ENCODE measurements at places on chromosomes 2 and 18.
A peak's percentile ranks its signal among the peaks of the same experiment; 100 is the strongest.

GRCh38 chr18:44743631-44744030 lies 62.9 kb downstream of the SETBP1 start:
- DNase-seq: no peak

DNA sequence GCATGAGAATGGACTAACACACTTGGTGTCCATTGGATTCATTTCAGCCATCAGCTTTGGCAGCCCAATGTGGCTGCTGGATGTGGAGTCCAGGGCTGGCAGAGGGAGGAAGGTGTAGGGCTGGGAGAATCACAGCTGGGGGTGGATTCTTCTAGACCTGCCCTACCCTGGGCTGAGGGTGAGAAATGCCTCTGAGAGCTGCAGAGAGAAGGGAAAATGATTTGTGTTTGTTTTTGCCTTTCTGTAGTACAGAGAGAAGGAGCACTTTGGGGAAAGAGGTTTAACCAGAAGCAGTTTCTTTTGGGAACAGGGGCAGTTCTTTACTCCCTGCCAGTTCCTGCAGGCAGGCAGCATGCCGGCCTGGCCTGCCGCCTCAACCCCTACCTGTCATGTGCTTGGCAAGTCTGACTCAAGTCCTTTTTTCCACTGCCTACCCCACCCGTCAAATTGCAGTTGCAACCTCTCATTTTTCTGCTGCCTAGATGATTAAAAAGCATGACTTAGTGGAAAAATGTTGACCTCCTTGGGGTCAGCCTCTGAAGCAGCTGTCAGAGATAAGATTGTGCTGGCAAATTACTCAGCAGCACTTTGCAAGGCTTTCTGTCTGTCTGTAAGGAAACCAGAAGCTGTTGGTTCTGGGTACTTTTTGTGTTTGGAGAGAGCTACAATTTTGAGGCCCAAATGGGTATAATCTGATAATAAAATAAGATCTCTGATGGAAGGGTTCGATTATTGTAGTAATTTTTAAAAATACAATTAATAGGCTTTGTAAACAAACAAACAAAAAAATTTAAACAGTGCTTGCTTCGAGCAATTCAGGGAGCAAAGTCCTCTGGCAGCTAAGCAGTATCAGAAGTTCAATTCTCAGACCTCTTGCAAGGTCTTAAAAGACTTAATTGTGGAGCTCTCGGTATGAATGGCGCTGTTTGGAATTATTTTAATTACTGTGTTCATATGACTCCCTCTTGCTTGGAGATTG lies 21.7 kb downstream of the LBH start:
- peak; percentile 59 for DNase-seq

DNA sequence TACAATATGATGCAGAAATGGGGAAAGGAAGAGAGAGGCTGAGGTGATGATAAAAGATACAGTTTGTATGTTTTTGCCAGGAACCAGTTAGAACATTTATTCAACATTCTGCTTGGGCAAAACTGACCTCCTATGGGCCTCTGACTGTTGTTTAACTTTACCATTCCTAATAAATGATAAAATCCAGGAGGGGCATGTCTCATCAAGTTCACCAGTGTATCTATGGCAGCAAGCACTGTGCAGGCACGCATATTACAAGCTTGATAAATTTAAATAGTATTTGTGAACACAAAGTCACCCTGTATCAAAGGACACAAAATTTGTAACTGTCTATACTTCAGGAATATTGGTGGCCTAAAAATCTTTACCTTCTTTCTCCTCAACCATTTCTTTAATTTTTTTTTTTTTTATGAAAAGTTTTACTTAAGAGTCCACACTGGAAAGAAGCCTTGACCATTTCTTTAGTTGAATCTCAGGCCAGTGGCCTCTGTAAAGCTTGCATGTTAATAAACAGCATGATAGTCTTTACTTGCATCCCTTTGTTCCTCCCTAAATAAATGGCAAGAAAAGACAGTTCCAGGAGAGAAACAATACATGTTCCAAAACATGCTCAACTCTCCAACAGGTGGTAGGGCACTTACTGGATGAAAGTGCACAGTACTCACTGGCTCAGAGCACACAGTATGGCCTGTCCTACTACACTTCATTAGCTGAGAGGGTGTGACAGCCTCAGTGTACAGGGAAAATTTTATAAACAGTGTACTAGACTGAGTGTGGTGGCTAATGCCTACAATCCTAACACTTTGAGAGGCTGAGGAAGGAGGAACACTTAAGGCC lies 52.3 kb downstream of the SOS1 start:
- no peak for DNase-seq

- no peak for DNase-seq
Observed at GRCh38 chr2:71672826-71673795, 219.8 kb downstream of the DYSF start.

DNA sequence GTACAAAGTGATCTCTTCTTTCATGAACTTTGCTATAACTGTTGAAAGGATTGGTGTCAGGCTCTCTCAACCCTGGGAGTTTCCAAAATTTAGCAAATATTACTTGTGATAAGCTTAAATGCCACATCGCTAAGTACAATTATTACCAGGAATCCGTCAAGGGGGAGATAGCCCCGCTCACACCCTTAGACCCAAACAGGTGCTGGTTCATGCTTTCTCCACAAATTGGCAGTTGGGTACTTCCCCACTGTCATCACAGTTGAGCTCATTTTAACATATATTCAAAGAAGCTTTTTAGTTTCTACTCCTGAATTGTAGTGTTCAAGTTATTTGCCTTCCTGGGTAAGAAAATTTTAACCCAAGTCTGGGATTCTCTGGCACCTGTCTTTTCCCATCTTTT lies 29.8 kb upstream of the EPB41L5 start:
- DNase-seq: no peak

- no peak for DNase-seq
Observed at GRCh38 chr2:152464851-152465470, 130.0 kb downstream of the FMNL2 start.

GRCh38 chr2:163802284-163802683 lies 66.5 kb upstream of the FIGN start:
- DNase-seq: no peak

GRCh38 chr2:171895786-171896185 lies 1.7 kb upstream of the SLC25A12 start:
- no peak for DNase-seq

- no peak for DNase-seq
Observed at GRCh38 chr2:59871830-59872229, 681.6 kb downstream of the BCL11A start.

GRCh38 chr18:44837482-44838180 lies 156.9 kb downstream of the SETBP1 start:
- DNase-seq: no peak

DNA sequence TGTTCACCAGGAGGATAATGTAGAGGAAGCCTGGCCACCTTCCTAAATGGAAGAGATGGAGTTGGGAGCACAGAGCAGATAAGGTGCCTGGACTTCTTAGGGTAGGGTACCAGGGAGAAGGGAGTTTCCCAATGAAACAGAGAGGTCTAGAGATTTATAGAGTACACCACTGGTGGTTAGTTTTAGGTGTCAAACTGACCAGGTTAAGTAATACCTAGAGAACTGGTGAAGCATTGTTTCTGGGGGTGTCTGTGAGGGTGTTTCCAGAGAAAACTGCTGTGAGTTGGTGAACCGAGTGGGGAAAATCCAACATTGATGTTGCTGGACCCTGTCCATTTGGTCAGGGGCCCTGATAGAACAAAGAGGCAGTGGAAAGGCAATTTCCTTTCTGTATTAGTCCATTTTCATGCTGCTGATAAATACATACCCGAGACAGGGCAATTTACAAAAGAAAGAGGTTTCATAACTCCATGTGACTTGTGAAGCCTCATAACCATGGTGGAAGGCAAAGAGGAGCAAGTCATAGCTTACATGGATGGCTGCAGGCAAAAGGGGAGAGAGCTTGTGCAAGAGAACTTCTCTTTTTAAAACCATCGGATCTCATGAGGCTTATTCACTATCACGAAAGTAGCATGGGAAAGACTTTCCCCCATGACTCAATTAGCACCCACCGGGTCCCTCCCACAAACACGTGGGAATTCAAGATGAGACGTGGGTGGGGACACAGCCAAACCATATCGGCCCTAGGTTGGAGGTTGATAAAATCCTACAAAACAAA lies 260.8 kb downstream of the CBLN2 start:
- no peak for DNase-seq

GRCh38 chr2:97991081-97991856 lies 4.5 kb downstream of the TMEM131 start:
- no peak for DNase-seq

GRCh38 chr2:43273529-43273928 lies 47.1 kb upstream of the ZFP36L2 start:
- DNase-seq: no peak

DNA sequence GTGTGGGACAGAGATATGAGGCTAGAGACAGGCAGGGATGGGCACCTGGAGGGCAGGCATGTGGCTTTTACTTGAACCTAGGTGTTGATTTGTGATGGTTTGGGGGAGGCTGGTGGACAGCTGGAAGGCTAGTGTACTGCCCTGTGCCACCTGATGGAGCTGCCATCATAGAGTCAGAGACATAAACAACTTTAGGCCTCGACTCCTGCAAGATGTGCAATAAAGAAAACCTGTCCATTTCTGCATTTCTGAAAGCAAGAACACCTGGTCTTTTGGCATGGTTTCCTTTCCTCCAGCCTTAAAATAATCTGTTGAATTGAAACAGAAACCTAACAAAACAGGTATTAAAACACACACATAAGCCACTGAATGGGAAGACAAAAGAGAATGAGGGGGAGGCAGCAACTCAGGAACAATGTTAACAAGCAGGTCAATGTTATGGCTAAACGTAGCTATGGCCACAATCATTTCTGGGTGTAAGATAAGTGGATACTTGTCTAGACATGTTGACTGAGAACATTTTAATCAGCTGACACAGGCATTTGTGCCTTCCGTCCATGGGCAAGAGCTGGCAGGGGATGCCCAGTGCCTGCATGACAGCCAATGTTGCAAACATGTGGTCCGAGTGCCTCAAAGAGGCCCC lies 87.8 kb downstream of the KCTD1 start:
- peak; percentile 30 for DNase-seq

GRCh38 chr18:34258176-34258575 lies 33.5 kb upstream of the NOL4 start:
- DNase-seq: no peak

DNA sequence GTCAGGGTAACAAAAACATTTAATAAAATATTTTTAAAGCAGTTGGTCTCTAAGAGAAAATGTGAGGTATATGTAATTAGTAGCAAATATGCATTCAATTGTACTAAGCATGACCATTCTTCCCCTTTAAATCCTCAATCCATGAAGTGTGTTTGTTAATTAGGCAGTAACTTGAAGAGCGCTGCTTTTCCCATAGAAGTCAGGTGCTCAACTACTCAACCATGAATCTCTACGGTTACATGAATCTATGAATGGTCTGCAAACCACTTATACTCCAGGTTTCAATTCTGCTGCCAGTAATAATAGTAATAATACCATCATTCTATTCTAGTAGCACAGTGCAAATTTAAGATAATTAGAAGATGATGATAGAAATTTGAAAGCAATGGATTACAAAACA lies 55.8 kb downstream of the SLC8A1 start:
- DNase-seq: no peak

DNA sequence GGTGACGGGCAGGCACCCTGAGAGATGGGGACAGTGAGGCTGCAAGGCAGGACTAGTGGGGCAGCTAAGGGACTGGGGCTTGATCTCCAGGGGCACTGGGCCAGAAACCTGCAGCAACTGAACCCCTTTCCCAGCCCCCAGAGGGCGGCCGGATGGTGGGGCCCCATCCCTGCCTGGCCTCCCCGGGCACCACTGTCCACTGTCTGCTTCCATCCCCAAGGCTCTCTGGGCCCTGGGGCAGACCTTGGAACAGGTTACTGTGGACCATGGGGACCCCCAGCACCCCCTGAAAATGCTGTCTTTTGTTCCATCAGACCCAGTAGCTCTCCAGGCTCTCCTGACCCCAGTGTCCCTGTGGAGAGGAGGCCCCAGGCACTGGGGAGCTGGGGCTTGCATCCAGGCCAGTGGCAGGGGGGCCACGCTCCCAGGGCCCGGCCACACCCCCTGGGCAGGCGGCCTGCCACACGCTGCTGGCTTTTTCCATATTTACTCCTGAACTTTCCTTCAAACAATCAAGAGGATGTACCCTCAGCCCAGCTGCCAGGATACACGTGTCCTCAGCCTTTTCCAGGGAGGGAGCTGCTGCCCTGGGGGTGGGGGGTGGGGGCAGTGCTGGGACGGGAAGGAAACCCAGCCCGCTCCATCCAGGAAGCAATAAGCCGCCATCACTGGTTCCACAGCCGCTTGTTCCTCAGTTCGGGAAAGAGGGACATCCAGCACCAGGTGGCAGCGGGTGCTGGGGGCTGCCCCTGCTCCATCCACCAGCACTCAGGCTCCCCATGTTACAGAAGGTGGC lies 102.3 kb upstream of the ODC1 start:
- no peak for DNase-seq

- DNase-seq: no peak
Observed at GRCh38 chr18:59426855-59427254, 67.8 kb upstream of the LMAN1 start.

DNA sequence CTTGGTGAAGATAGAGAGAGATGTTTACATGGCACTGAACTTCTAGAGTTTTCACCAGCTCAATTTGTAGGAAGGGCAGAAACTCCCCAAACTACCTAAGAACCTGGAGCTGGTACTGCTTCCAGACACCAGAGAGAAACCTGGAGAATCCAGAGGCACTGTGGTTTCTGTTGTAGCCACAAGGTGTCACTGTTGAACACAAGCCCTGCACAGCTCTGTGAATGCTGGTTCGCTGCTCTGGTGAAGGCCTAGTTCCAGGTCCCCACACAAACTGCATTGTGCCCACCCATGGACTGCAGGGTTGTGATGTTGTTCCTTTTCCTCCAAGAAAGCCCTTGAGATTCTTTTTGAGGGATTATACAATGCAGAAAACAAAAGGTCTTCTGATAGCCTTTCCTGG lies 150.5 kb upstream of the HS6ST1 start:
- DNase-seq: peak; percentile 66

DNA sequence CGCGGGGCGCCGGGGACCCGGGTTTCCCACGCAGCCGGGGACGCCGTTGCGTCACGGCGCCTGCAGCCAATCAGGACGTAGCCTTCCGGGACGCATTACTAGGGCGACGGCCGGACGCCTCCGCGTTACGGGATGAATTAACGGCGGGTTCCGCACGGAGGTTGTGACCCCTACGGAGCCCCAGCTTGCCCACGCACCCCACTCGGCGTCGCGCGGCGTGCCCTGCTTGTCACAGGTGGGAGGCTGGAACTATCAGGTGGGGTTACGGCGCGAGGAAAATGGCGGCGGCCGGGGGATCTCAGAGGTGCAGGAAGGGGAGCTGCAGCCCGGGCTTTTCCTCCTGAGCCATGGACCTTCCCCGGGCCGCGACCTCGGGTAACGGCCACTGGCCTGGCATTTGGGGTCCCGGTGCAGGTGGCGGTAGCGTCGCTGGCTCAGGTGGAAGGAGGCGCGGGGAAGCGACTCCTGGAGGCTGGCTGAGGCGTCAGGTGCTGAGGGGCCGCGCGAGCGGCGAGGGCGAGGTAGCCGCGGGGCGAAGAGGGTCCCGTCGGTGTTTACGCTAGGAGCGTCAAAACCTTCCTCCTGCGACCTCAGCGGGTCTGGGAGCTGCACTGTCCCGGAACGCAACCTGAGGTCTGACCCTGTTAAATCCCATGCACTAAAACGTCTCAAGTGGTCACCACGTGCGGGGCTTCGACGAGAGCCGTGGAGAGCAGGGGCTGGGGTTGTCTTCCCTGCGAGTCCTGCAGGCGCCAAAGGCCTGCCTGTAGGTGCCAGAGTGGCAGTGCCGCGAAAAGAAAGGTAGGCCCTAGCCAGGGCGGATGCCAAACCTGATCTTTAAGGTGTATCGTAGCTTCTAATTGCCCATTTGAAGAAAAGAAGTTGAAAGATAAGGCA lies at the start of gene LCLAT1:
Gene LCLAT1 (plus strand): TSS at position 98 of the 897 bp plus-strand sequence. CDS start 78,345 bp downstream, outside the sequence.
- peak; percentile 81 for DNase-seq

GRCh38 chr2:162103443-162104009 lies 29.5 kb upstream of the DPP4 start:
- DNase-seq: no peak
